ENCODE measurements at places on chromosomes 5 and 9.

DNA sequence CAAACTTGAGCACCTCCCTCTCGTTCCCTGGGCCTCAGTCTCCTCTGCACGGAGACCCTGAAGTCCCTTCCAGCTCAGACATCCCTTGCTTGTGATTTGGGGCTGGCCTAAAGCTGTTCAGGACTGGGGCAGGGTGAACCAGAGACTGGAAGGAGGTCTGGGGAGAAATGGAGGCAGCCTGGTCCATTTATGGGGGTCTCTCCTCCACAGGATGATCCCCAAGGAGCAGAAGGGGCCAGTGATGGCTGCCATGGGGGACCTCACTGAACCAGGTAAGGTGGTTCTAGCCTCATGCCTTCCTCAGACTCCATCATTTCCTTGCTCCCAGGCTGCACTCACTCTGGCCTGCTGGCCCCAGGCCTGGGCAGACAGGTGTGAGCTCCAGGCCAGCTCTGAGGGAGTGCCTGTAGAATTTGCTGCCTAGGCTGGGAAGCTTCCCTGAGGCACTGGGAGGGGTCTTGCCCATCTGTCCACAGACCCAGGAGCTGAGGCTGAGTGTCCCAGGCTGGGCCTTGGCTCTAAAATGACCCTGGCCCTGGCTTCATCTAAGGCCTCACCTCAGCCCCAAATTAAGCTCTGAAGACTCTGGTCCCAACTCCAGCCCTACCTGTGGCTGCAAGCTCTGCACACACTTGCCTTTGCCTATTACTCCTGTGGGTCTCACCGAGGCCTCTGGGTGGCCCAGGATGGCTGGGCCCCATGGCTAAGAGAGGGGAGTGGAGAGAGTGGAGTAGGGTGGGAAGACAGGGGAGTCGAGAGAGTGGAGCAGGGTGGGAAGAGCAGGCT lies 1.9 kb downstream of the MYOZ3 start:
- no peak for DNase-seq

- DNase-seq = no peak
Measured at GRCh38 chr5:59134471-59135163, 551.7 kb downstream of the RAB3C start.

DNA sequence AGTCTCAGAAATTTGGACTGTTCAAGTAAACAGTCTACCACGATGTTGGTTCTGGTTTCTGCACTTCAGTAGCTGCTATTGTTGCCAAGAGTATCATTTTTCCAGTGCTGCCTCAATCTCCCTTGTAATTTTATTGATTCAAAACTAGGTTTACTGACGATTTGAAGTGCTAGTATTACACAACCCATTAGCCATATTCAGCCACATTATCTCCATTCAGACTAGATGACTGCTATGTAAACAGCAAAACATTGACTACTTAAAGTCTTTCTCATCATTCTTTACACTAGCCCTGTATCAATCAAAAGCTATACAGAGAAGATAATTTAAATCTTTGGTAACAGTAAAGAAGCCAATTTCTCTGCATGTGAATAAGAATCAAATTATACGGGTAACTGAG lies 102.0 kb upstream of the TSLP start:
- DNase-seq = no peak

DNA sequence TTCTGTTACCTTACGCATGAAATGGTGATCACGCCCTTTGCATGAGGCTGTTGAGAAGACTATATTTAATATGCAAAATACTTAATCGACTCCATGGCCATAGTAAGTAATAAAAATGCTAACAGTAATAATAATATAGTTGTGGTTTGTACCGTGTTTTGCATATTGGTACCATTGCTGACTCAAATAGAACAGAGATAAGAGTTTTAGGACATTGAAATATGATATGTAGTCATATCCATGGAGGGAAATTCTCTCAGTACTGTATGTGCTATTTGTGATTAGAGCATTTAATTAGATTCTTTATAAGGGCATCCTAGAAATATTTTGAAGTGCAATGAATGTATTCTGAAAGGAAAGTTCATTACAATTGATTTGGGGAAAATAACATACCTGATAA lies 41.9 kb downstream of the CFAP90 start:
- DNase-seq = peak; percentile 92

DNA sequence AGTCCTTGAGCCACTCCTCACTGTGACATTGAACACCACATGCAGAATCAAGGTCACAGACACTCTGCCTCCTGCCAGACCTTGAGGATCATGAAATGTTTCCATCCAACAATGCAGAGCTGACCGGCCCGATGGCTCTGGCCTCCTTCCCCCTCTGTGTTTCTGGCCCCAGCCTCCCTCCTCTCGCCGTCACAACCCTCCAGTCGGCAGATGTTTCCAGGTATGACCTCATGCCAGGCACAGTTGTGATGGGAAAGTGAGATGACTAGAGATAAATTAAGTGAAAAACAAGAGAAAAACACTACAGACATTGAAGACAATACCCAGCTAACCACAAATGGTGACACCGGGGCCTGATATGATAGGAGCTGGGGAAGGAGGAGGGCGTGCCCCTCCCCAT lies 9.8 kb downstream of the NTNG2 start:
- DNase-seq = no peak

GRCh38 chr5:177430140-177430951 lies 3.9 kb downstream of the GRK6 start:
- DNase-seq = no peak

DNA sequence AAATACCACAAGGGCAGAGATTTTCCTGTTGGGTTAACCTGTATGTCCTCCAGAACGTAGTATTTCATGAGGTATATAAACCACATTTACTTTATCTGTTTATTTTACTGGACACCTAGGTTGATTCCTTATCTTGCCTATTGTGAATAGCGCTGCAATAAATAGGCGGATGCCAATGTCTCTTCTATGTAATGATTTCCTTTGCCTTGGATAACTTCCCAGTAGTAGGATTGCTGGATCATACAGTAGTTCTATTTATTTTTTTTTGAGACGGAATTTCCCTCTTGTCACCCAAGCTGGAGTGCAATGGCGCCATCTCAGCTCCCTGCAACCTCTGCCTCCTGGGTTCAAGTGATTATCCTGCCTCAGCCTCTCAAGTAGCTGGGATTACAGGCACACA lies 15.6 kb upstream of the TUT7 start:
- DNase-seq = no peak

GRCh38 chr9:88587885-88588649 lies 53.1 kb downstream of the NXNL2 start:
- no peak for DNase-seq

- DNase-seq = no peak
Measured at GRCh38 chr5:101425339-101425859, 522.3 kb upstream of the ST8SIA4 start.

GRCh38 chr5:170642066-170642735 lies 138.4 kb downstream of the KCNIP1 start:
- no peak for DNase-seq

DNA sequence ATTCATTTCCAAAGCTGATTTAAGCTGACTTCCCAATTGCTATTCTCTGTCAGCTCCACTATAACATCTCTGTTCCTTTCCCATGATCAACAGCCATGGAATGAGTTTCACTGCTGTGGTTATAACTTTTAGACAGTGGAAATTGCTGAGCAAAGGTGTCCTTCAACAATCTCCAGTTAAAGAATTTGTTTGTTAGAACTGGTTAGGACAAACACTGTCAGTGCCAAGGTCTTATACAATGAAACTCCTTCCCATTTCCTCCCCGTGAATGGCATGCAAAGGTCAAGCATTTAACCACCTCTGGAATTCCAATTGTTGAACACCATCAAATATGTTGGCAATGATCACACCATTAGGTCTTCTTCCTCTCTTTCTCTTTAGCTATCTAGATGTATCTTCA lies 45.7 kb upstream of the GHR start:
- no peak for DNase-seq

- no peak for DNase-seq
Measured at GRCh38 chr5:179603308-179603707, 20.2 kb downstream of the HNRNPH1 start.

DNA sequence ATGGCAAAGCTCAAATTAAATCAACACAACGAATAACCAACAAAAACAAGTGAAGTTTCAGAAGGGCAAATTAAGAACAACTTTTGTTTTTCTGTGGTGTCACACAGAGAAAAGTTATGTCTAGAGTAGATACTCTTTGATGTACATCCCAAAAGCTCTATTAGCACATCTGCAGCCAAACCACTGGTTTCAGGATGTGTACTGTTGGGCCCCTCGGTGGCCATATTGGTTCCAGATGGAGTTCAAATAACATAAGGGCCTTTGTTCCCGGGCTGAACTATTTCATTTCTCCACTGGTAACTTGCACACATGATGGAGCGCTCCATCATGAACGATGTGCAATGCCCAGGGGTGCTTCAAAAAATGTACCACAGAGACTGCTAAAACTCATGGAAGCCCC lies 126.1 kb downstream of the SEMA5A start:
- DNase-seq = no peak

- DNase-seq = no peak
Measured at GRCh38 chr9:114315723-114316363, 7.1 kb upstream of the ORM1 start.

DNA sequence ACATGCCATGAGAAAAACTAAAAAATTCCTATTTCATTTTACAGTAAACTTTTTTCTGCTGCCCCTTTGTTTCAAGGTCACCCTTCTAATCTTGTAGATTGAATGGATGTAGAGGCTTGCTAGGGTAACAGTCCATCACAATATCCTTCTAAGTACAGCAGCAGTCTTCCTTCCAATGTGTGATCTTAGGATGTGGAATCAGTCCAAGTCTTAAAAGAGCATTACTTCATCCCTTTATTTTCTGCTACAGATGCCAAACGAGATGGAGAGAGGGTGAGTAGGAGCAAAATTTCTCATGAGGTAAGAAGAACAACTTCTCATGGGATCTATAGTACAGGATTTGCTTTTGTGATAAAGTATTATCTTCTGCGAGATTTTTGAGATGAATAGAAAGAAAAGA lies 704 bp upstream of the IL33 start:
- no peak for DNase-seq

- no peak for DNase-seq
Measured at GRCh38 chr5:143008809-143009521, 238.8 kb downstream of the ARHGAP26 start.

DNA sequence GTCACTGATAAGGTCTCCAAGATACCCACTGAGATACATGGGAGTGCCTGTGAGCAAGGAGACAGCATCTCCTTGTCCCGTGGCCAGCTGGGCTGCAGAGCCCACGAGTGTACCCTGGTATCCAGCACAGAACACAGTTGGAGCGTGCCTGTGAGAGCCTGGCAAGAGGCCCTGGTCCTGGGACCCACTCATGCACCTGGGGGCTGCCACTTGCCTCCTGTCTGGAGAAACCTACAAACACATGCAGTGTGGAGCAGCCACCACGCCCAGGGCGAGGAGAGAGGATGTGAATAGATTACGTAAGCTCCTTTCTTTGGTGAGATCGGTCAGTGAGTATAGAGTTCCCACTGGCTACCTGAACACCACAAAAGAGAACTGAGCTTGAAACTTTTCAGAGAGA lies 88.3 kb downstream of the CTNND2 start:
- DNase-seq = no peak

DNA sequence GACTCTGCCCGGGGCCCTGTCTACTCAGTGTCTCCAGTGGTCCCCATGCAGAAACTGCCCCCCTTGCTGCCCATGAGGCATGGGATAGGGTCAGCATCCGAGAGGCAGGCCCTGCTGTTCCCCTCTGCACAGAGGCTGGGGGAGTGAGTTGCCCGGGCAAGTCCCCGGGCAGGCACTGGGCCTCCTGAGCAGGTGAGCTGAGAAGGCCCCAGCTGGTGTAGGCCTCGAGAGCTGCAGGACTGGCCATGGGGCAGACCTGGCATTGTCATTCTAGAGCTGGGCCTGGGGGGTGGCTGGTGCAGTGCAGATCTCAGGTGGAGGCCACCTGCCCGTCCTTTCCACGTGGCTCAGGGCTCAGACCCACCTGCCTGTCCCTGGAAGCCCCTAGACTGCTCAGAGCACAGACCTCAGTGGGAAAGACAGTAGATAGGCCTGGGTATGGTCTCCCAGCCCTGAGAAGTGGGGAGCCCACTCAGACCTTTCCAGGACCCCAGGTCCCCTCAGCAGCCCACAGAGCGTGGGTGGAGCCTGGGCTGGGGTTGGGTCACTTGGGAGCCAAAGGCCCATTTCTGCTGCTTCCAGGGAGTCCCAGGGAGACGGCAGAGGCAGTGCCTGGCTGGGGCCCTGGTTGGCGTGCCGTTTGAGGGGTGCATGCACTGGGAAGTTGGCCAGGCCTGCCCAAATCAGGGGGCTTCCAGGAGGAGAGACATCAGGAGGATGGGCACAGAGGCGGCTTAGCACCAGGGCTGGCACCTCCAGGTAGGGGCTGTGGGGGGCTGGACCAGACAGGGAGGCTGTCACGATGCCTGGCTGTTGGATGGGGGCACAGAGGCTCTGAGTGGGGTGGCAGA lies 4.8 kb upstream of the NOTCH1 start:
- peak; percentile 54 for DNase-seq

DNA sequence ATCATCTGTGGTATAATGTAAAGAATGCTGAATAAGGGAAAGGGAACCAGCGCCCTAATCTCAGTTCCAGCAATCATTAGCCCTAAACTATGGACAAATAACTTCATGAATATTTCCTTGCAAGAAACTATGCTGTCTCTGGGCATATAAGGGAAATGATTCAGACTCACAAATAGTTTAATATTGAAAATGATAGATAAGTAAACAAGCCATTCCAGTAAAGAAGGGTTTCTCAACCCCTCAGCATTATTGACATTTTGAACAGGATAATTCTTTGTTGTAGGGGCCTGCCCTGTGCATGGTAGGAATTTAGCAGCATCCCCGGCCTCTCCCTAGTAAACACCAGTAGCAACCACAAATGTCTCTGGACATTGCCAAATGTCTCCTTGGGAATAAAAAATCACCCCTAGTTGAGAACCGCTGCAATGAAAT lies 23.8 kb downstream of the C5 start:
- no peak for DNase-seq

DNA sequence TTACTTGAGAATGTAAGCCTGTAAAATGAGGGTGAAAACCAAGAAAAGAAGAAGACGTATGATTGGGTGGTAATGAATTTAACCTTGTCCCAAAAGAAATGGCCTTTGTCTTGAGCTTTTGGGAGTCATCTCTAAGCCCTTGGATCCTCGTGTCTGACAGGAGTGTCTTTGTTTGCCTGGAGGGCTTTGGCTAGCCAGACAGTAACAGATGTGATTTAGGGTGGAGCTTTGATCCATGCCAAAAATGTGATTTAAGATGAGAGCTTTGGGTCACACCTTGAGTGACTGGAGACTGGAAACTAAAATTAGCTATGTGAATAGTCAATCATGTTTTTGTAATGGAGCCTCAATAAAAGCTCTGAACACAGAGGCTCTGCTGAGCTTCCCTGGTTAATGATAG lies 25.9 kb upstream of the ZFAND5 start:
- no peak for DNase-seq

GRCh38 chr9:82247318-82247717 lies 258.7 kb downstream of the SPATA31D1 start:
- DNase-seq = no peak

- peak; percentile 56 for DNase-seq
Measured at GRCh38 chr5:103428411-103428871, 134.1 kb downstream of the NUDT12 start.

DNA sequence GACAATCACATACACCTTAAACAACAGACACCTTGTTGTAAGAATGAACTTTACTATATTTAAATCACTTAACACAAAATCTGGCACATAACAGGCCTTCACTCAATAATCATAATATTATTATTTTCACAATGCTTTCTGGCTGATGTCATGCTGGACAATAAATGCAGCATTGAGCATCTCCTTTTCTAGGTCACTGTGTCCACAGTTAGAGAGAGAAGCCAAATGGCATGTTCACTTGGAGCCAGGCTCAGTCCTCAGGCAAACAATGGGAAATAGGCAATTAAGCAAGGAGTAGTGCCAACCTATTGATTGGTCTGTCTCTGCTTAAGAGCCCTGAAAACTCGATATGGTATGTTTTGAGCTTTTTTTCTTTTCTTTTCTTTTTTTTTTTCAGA lies 50.6 kb upstream of the KLF4 start:
- no peak for DNase-seq

Data from NCI-H526 (cell line).